ENCODE measurements at places on chromosomes 12 and 14.

- no peak for DNase-seq
Observed at GRCh38 chr14:24427537-24428508, 1.6 kb downstream of the CBLN3 start.

GRCh38 chr12:126191031-126191891 lies 1126.0 kb downstream of the AACS start:
- no peak for DNase-seq

DNA sequence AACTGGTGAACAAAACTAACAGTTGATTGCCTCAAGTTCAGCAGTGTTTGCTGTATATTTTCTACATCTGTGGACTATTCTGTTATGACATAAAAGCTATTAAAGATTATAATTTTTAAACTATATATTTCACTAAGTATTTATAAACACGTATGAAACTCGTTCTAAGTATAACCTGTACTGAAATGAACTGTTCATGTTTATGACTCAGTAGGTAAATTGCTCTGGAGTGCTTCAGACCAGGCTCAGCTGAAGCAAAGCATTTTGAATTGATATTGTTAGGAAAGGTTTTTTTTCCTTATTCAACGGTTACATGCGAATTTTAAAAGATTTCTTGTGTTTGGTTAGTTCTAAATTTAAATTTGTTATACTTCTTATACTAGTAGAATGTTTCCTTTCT lies 151.3 kb downstream of the RAD51B start:
- DNase-seq: no peak

DNA sequence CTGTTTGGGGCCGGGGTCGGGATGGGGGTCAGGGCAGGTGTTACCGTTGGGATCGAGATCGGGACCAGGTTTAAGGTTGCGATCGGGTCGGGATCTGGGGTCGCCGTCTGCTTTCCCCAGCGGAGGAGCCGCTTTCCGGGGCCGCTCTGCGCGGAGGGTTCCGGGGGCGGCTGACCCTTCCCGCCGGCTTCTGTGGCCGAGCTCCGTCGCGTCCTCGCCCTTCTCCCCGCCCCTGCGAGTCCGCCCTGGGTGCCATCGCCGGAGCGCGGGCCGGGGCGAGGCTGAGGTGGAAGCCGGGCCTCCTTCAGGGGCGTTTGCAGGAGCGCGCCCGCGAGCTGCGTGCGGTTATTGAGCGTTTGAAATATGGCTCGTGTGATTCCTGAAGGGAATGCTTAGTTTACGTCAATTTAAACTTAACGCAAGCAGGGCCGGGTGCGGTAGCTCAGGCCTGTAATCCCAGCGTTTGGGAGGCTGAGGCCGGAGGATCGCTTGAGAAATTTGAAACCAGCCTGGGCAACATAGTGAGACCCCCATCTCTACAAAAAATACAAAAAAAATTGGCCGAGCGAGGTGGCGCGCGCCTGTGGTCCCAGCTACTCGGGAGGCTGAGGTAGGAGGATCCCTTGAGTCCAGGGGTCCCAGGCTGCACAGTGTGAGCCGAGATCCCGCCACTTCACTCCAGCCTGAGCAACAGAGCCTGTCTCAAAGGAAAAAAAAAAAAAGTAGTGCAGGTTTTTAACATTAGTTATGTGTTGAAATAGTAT lies 620 bp downstream of the PGAM5 start:
- no peak for DNase-seq

Data from AML-193 (cell line).